ENCODE measurements at places on chromosomes 7 and 10. TPM values are rescaled to one million over a fixed set of nuclear protein-coding genes. Genes with fewer than 3 reads are reported as not detected.

Gene RNF32
- total RNA-seq: 2.5 TPM

Gene KNDC1
- 18.5 TPM for total RNA-seq

Gene CFAP46
- total RNA-seq: 9.2 TPM

Gene NUTM2D
- total RNA-seq: 7.8 TPM

Gene HOXA7
- total RNA-seq: not detected

Gene OR2A42
- total RNA-seq: under 0.01 TPM

Gene CFTR
- 1.4 TPM for total RNA-seq

Gene TRIL
- total RNA-seq: 33.9 TPM

Gene HMX3
- total RNA-seq: 2.8 TPM

Gene TMEM196
- 28.6 TPM for total RNA-seq

Gene OSBPL3
- total RNA-seq: 4.8 TPM

Gene COL1A2
- total RNA-seq: 116 TPM

Gene GBX1
- 1.6 TPM for total RNA-seq

Gene NPSR1
- 1.8 TPM for total RNA-seq

Gene NUTM2B
- 0.46 TPM for total RNA-seq

Gene ECHDC3
- total RNA-seq: 1.6 TPM

Gene IFIT1B
- 0.92 TPM for total RNA-seq

Gene TNKS2
- total RNA-seq: 80.5 TPM

Gene TMEM236
- total RNA-seq: 0.23 TPM

Gene NSMCE4A
- total RNA-seq: 35.1 TPM
